ENCODE measurements at places on chromosomes 5 and 9.

- DNase-seq, result no peak
These were observed 71.4 kb upstream of the FBXW11 start for GRCh38 chr5:172077664-172078425.

DNA sequence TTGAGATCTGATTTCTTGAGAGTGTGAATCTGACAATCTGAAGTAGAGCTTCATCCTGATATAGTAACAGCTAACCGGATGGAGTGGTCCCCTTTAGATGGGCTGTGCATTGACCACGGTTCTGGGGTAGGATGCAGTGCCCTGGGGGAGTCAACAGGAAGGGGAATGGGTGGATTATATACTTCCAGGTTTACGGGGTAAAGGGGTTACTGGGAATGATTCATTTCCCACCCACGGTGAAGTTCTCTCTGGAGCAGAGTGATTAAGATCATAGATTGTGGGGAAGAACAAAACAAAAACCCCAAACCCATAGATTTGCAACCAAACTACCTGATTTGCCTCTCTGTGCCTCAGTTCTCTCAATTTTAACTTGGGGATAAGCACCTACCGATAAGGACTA, 1.5 kb upstream of the B4GALT7 start:
- no peak for DNase-seq

GRCh38 chr9:26758655-26759054, 133.9 kb downstream of the CAAP1 start:
- DNase-seq, result no peak

GRCh38 chr5:142771666-142772065, 1.5 kb downstream of the ARHGAP26 start:
- DNase-seq, result no peak

GRCh38 chr5:40034441-40034840, 609.7 kb upstream of the DAB2 start:
- no peak for DNase-seq

DNA sequence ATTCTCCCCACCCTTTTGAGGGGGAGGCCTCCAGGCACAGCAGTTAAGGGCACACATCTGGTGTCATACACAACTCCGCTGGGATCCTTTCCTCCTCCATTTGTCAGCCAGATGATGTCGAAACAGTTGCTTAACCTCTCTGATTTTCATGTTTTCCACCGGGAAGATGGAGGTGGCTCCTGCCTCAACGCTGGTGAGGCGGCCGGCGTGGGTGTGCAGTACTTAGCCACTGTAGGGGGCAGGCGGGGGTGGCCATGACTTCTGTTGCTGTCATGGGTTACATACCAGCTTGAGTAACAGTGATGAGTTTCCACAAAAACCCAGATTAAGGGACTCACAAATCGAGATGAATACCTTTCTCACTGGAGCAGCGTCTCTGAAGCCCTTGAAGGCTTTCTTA, 63.1 kb upstream of the EPB41L4B start:
- no peak for DNase-seq

DNA sequence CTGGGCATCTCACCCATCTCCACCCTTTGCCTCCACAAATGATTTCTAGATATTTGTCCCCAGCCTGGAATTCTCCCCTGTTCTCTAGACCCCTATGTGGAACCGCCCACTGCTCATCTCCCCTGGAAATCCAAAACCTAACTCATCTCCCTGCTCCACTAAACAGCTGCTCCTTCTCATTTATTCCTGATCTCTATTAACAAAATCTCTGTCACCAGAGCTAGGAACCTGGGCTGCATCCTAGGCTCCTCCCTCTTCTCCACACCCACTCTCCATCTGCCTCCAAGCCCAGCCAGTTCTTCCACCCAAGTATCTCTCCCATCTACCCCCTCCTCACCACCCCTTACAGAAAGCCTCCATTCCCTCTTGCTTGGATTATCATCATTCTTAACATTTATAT, 24.0 kb upstream of the SYNPO start:
- DNase-seq, result no peak

DNA sequence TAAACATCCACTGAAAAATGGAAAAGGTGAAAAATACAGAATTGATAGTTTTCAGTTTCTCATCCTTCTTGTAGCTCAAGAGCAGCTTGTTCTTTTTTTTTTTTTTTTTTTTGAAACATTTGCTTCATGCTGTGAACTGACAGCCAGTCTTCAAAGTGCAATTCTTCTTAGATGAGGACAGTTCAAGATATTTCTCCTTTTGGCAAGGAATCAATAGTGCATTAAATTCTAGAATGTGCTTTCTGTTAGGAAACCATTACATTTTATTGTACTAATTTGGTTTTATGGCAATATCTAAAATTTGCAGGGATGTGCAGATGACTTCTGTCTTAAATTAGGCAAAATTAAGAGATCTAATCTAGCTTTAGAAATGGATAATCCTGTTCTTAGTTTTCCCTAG, 969.3 kb upstream of the ACO1 start:
- DNase-seq, result no peak

- DNase-seq, result no peak
These were observed 396.4 kb downstream of the CDK5RAP2 start for GRCh38 chr9:120183615-120184014.

DNA sequence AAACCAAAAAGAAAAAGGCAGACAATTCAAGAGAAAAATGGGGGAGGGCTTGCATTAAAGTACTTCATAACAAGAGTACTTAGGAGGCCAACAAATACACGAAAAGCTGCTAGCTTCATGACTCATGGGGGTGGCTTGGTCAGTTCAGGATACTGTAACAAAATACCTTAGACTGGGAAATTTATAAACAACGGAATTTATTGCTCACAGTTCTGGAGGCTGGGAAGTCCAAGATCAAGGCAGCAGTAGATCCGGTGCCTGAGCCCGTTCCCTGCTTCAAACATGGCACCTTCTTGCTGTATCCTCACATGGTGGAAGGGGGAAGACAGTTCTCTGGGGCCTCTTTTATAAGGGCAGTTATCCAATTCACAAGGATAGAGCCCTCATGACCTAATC, 111.4 kb downstream of the C9orf50 start:
- no peak for DNase-seq

DNA sequence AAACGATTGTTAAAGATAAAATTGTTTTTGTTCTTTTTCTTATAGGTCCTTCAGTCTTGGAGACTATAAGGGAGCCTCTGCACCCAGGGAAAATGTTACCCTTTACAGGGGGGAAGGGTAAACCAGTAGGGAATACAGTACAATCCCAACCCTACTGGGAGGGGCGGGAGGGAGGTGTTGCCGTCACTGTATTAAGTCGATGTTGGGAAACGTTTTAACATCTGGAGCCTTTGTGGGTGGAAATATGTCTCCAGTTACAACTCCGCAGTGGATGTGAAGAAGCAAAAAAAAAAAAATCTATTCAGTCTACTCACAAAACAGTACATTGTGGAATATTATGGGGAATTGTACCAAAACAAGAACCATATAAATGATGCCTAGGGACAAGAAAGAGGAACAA, 47.2 kb upstream of the FCHO2 start:
- DNase-seq, result no peak

DNA sequence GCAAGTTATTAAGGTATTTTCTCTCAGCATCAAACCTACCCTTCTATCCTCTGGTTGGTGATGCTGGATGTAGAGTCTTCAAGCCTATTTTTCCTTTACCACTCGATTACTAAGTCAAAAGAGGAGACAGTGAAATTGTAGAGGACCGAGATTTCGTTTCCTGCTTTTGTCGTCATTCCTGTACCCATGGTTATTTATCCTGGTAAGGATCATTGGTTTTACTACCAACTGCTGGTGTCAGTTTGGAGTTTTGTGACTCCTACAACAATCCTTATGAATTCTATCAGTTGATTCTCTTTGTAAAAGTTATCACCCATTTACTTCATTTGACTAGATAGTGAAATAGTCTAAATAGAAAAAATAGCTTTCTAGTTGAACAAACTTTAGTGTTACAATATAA, 2028.2 kb upstream of the ACO1 start:
- DNase-seq, result no peak

DNA sequence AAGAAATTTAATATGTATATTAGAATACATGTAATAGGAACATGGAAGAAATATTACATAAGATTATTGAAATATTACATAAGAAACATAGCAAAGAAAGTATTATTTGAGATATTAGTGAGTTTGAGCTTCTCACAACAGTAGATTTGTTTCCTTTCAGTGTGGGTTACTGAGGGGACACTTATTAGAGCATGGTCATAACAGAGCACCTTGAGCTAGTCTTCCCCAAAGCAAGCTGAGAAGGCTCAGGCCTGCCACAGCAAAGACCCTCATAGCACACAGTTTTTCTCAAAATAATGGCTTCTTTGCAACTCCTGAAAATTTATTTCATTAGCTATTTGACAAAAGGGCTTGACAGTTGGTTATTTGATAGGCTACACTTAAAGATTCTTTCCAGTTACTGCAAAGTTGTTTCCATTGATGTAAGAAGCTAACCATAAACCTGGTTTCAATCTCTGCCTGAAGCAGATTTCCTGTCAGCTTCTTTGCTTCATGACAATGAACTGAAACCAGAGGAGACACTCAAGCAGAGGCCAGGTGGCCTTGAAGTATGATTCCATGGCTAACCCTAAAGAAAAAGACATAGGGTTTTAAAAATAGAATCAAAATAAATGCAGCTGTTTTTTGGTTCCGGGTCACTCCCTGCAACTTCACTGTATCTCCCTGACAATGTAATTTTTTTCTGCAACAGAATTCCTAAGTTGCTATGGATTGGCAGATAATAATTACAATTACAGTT, 68.6 kb downstream of the ERMP1 start:
- DNase-seq, result no peak
